CD4-positive, alpha-beta memory T cell (primary cell): ENCODE measurements at places on chromosomes 2 and 18.

- no peak for DNase-seq
Observed at GRCh38 chr2:25336383-25336841, 5.3 kb downstream of the DNMT3A start.

- no peak for DNase-seq
Observed at GRCh38 chr2:170214309-170214948, 36.5 kb downstream of the MYO3B start.

GRCh38 chr2:228282376-228282775 lies 100.9 kb upstream of the SPHKAP start:
- DNase-seq, result no peak

GRCh38 chr2:108534584-108535356 lies 500 bp downstream of the LIMS1 start:
- DNase-seq, result peak; percentile 28

DNA sequence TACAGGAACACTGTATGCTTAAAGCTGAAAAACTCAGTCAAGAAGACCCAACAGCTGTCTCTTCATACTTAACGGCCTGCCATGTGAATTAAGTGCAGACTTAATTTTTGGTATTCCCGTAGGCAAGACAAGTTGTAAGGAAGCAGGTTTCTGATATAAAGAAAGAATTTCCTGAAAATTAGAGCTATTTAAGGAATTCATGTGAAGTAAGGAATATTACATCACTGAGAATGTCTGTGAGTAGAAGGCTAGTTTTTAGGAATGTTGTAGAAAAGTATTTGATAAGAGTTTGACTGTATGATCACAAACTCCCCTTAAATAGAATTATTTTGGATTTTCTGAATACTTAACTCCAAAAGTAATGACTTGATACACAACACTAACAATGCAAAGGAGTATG lies 51.0 kb downstream of the WDR33 start:
- no peak for DNase-seq

- no peak for DNase-seq
Observed at GRCh38 chr18:60389314-60389713, 16.7 kb upstream of the MC4R start.

GRCh38 chr2:52475590-52475989 lies 1292.0 kb upstream of the CHAC2 start:
- DNase-seq, result no peak

GRCh38 chr2:57296795-57297517 lies 749.6 kb upstream of the VRK2 start:
- DNase-seq, result no peak

- no peak for DNase-seq
Observed at GRCh38 chr2:26382564-26382963, 19.2 kb upstream of the DRC1 start.

- no peak for DNase-seq
Observed at GRCh38 chr2:109318949-109319342, 189.9 kb downstream of the SH3RF3 start.

DNA sequence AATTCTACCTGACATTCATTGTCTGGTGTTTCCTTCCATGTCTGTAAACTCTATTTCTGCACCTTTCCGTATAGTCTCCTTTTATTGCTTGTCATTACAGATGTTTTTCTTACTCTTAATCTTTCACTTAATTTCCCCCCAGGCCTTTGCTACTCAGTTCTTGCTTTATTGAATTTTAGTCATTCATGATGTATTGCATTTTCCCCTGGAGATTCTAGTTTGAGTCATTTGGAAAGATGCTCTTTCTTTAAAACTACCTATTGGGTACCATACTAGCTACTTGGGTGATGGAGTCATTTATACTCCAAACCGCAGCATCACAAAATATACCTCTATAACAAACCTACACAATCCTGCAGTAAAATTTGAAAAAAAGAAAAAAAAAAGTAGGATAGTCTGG lies 27.2 kb upstream of the LPIN2 start:
- no peak for DNase-seq

DNA sequence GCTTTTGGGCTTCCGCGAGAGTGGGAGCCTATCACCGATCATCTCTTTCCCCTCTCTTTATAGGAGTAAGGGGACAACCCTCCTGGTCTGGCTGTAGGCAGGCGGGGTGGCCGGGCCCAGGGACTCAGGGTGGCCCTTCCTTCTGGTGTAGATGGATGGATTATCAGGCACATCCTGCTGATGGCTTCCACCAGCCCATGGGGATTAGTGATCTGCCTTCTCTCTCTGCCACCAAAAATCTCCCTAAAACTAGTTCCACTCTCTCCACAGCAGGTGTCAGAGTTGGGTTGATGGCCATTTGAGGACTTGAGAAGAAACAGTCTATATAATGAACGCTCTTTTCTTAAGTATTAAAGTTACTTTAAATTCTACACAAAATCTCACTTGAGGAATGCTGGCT lies 37.4 kb downstream of the NCK2 start:
- no peak for DNase-seq

- DNase-seq, result no peak
Observed at GRCh38 chr2:127644066-127645025, 1.6 kb upstream of the GPR17 start.

DNA sequence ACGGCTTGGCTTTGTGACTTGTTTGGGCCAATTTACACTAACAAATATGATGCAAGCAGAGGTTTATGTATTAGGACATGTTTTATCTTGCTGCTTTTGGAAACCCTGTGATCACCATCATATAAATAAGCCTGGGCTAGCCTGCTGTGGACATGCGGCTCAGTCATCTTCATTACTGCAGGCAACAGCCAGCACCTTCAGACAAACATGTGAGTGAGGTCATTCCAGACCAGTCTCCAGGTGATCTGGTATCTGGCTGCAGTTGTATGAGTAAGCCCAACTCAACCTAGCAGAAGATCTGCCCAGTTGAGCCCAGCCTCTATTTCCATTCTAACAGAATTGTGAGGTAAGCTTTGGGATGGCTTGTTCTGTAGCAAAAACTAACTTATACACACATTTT lies 254.6 kb upstream of the ATP5MC3 start:
- DNase-seq, result no peak

GRCh38 chr2:223247136-223247535 lies 195.1 kb downstream of the KCNE4 start:
- DNase-seq, result no peak

DNA sequence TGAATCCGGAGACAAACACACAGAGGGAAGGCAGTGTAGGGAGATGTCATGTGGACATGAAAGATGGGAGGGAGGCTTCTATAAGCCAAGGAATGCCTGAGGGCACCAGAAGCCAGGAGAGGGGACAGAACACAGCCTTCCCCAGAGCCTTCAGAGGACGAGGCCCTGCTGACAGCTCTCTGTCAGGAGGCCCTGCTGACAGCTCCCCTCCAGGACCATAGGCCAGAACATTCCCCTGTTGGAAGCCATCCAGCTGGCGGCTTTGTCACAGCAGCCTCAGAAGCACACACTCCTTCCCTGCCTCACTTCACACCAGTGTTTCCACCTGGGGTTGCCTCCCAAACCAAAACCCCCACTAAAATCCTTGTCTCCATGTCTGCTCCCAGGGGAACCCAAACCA lies 171.3 kb upstream of the ID2 start:
- no peak for DNase-seq

GRCh38 chr2:148875387-148876051 lies 492 bp downstream of the KIF5C start:
- no peak for DNase-seq

- DNase-seq, result no peak
Observed at GRCh38 chr2:145260081-145260480, 740.2 kb upstream of the ZEB2 start.

DNA sequence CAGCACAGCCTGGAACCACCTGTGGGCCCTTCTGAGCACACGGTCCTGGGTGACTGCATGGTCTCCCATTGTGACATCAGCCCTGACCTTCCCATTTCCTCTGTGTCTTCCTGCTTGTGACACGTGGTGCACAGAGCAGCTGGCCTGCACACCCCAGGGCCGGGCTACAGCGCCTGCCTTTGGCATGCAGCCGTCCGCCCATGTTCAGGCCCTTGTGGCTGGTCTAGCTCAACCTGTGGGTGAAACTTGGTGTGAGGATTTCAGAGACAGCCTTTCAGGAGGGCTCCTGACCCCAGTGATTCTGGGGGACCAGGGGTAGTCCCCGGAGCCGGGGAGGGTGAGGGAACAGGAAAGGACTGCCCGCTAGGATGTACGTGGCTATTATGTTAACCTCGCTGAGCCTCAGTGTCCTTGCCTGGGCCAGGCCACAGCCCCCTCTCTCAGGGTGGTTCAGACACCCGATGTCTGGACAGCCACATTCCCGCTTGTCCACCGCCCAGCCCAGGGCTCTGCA lies 284.8 kb upstream of the HS6ST1 start:
- DNase-seq, result no peak
